ENCODE measurements at places on chromosomes 11 and 22.

DNA sequence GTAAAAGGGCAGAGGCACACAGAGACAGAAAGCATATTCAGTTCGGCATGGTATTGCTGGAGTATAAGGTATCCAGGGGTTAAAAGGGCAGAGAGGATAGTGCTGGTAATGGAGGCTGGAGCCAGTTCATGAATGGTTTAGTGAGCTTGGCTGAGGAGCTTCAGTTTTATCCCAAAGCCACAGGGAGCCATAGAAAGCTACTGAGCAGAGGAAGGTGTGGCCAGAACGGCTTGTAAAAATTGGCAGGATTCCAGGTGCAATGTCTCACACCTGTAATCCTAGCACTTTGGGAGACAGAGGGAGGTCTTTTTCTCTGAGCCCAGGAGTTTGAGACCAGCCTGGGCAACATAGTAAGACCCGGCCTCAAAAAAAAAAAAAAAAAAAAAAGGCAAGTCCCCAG lies 186.1 kb downstream of the MYO18B start:
- no peak for DNase-seq

GRCh38 chr11:12893787-12894672 lies 115.1 kb upstream of the RASSF10 start:
- peak; percentile 53 for DNase-seq

DNA sequence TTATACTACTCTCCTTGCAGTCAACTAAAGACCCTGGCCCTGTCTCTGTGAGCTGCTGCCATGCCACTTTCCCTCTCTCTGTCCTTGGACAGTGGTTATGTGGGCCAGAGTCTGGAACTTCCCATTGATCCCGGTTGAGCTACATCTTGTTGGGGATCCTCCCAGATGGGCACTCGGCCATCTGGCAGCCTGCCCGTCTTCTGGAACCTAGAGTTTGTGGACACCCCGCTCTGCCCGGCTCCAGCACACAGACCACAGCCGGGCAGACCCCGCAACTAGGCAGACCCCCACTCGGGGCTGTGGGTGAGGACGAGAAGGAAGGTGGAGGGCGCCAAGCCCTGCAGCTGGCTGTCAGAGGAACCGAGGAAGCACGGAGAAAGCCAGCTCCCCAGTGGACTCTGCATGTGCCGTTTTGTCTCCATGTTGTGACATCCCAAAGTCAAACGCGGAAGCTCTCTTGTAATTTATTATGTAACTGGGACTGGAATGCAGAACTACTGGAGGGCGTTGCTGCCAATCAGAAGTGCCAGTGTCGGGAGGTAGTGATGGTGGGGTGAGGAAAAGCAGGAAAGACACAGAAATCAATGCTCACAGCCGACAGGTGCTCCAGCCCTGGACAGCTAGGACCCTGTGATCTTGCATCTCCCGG lies 207.7 kb downstream of the CEP164 start:
- no peak for DNase-seq

DNA sequence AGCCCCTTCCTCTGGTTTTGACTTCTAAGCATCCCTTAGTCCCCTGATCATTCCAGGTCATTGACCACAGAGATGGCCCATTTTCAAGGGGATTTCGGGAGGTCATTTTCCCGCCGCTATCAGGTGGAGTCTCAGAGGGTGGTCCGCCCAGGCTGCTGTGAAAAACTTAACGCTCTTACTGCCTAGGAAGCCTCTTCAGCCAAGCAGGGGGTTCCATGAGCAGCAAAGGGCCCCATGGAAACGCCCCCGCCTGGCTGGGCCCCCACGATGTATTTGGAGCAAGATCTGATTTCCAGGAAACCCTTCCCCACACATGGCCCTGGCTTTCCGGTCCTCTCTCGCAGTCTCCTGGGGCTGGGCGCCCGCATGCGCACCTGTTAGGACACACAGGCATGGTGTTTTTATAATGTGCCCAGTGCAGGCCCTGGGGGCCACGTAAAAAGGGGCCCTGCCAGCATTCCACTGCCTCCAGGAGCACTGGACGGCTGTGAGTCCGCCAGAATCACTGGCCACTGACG lies 32.5 kb downstream of the ANO1 start:
- DNase-seq: no peak

DNA sequence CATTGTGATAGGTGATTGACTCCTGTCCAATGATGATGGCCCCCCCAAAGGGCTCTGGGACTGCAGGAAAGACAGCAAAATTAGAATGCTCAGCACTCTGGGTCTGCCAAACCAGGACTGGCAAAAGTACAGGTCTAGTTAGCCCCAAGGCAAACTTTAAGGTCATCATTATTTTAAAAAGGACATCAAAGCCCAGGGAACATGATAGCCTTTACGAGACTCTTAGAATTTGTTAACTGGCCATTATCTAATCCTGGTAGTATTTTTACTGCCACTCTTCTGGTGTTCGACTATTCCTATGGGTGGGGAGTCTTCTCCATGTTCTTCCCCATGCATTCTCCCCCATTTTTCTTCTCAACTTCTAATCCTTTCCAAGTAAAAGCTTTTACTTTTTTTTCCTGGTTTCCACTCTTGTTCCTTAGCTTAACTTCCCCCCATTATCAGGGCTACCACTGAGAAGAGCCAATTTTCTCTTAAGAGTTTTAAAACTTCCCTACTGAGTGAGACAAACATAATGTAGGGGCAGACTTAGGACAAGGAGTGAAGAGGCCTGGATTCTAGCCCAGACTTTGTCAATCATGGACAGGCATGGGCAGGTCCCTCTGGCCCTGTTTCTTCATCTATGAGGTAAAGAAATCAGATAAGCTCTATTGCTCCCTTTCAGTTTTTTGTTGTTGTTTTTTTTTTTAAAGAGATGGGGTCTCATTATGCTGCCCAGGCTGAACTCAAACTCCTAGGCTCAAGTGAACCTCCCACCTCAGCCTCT lies 7.1 kb downstream of the DDB1 start:
- DNase-seq: no peak

DNA sequence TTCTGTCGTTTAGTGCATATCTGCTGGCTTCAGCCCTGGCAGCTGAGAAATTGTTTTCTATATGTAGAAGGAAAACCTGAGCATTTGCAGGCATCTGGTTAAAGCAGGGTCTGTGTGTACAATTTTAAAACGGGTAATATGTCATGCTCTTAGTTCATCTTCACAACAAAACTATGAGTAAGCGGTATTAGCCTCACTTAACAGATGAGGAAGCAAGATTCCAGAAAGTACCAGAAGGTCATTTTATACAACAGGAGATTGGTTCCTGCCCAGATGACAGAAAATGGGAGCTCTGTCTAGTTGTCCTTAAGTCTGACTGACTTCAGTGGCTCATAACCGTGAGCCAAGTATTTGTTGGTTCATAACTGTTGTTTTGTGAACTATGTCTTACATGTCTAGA lies 1.1 kb downstream of the TIMM10B start:
- no peak for DNase-seq

All from CD4-positive, alpha-beta T cell treated with Interleukin-6 for 4 hours (primary cell).